ENCODE measurements at places on chromosomes 4 and X.

GRCh38 chrX:47143894-47144625, 442 bp downstream of the NDUFB11 start:
- peak; percentile 26 for DNase-seq

DNA sequence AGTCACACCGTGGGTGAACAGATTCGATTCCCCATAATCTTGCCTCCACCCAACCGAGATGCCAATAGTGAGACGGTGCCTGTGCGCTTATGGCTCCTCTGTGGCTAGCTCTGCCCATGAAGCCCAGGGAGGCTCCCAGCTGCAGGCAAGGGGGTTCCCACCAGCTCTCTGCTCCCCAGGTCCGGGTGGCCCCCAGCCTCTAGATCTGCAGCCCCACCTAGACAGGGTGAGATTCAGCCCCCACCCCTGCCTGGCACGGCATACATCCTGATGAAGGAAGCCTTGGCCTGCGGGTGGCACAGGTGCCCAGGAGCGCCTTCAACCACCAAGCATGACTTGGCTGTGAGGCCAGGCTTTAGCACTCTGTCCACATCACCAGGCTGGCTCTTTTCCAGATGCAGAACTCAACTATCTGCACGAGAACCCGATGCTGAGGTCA, 40.6 kb downstream of the WDR1 start:
- no peak for DNase-seq

GRCh38 chr4:67344594-67345380, 200.5 kb downstream of the CENPC start:
- DNase-seq: no peak

- DNase-seq: peak; percentile 38
These were observed 454 bp downstream of the LETM1 start for GRCh38 chr4:1855333-1856070.

GRCh38 chr4:119536572-119537528, 91.8 kb downstream of the PDE5A start:
- DNase-seq: no peak

DNA sequence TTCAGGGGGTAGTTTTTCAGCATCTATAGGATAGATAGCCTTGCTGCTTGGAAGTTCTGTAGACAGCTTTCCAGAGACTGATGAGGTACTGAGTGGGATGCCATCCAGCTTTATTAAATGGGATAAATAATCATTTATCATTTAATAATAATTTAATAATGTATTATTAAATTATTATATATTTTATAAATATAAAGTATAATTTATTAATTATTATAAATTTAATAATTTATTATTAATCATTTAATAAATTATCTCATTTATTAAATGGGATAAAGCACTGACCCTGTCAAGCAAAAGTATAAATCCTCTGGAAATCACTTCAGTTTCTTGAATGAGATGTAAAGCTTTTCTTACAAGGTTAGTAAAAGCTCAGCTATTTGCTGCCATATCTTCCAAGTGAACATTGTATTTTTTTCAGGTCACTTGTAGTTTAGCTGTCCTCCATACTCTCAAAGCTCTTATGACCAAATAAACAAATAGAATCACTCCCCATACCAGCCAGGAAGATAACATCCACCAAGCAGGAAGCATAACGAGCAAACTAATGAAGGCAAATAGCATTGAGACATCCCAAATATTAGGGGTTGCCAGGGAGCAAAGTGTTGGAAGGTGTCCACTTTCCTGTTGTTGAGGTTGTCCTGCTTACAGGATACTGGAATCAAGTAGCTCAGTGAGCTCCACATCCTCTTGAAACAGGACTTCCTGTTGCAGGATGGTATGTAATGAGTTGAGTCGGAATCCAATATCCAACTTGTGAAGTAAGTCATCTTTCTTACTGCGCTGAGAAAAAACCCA, 88.9 kb downstream of the ZNF674 start:
- DNase-seq: no peak

GRCh38 chr4:63155561-63155960, 1253.7 kb downstream of the TECRL start:
- DNase-seq: no peak

- no peak for DNase-seq
These were observed 4.0 kb upstream of the CDKL2 start for GRCh38 chr4:75634281-75634680.

GRCh38 chr4:37388681-37389365, 144.3 kb downstream of the NWD2 start:
- DNase-seq: no peak

GRCh38 chrX:51779306-51779705, 36.1 kb downstream of the GSPT2 start:
- DNase-seq: no peak

DNA sequence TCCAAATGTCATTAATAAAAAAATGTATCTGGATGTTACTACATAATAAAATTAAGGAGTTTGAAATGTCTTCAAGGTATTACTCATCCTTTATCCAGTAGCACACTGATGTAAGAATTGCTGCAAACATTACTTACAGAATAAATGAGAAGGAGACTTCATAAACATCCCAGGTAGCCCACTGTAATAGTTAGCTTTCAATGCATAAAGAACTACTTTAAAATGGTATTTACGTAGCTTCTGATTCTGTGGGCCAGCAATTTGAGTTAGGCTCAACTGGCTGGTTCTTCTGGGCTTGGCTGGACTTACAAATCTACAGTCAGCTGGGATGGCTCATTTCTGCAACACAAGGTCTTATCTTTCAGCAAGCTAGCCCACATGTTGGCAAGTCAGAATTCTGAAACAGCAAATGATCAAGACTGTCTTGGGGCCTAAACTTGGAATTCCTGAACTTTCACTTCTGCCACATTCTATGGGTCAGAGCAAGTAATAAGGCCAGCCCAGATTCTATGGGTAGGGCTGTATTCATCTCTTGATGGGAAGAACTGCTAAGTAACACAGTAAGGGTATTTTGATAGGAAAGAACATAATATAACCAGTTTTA, 522.5 kb downstream of the IQCM start:
- DNase-seq: no peak

GRCh38 chrX:43822014-43822413, 60.2 kb downstream of the MAOB start:
- DNase-seq: no peak

GRCh38 chr4:84958434-84958833, 8.1 kb downstream of the WDFY3 start:
- DNase-seq: no peak

- no peak for DNase-seq
These were observed 580.9 kb upstream of the ZFP42 start for GRCh38 chr4:187414716-187415115.

DNA sequence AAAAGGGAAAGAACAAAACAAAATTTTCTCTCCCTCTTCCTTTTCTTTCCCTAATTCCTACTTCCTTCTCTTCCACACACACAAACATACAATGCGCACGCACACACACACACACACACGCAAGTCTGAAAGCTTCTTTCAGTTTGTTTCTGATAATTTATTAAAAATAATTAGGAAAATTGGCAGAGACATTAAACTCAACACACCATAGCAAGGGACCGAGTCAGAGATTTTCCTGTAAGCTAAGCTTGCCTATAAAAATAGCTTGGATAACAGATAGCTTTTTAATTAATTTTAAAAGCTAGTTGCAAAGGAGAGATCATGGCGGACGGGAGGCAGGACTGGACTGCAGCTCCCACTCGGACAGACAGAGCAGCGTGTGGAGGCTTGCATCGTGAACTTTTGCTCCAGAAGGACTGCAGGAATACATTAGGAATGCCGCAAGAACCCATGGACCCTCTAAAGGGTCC, 92.6 kb upstream of the MAPK10 start:
- DNase-seq: no peak

Measured in stimulated activated naive CD8-positive, alpha-beta T cell treated with anti-CD3 and anti-CD28 coated beads, Interleukin-15, Interleukin-2, amounts not matched to agents 100 U/mL and 50 U/mL, for 24 hours (primary cell).